ENCODE measurements at places on chromosomes 5 and 9.

DNA sequence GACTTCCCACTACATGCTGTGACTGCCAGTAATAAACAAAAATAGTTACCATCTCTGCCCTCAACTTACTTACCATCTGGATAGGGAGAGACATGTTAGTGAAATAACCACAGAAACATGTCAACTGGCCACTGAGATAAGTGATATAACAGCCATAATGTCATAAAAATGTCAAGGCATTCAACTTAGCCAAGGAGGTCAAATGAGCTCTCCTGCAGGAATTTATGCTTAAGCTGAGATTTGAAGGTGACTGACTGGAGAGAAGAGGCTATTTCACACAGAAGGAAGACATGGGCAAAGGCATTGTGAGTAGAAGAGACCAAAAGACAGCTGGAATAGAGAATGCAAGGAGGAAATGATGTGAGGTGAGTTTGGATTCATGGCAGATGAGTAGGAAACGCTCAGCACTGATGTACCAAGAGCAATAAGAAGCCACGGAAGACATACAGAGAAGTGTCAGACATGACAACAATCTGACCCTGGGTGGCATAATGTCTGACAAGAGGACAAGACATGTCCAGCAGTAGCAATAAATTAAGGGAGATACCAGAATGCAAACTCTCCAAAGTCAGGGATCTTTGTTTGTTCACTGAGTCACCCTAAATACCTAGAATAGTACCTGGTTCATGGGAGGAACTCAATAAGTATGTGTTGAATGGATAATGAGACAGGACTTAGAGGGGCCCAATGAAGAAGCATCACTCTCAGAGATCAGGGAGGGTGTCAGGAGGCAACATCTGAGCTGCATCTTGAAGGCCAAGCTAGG is 318.8 kb downstream of the ACTL7B start:
- no peak for DNase-seq

DNA sequence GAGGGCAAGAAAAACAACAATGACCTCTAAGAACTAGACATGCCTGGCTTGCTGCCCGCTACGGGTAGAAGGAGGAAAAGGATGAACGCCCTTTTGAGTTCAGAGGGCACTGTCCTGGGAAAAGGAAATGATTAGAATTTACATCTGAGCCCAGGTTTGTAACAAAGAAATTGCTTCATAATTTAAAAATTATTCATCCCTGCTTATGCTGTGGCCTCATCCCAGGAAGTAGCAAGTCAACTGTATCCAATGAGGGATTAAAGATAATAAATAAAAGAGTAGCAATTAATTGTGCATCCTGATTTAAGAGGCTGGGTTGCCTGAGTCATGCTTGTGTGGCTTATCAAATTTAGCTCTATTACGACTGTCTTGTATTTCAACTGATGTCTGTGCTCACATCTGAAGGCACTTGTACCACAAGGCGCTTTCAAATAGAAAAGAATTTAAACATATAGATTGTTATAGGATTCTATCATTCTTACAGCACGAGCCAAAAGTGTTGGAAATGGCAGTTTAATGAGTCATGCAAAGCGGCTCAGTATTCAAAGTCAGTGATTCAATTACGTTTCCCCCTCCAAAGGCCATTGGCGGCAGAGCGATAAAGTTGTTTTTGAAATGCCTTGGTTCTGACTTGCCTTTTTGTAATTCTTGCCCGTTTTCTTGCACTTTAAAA is 40.0 kb upstream of the DMRT1 start:
- DNase-seq: no peak

DNA sequence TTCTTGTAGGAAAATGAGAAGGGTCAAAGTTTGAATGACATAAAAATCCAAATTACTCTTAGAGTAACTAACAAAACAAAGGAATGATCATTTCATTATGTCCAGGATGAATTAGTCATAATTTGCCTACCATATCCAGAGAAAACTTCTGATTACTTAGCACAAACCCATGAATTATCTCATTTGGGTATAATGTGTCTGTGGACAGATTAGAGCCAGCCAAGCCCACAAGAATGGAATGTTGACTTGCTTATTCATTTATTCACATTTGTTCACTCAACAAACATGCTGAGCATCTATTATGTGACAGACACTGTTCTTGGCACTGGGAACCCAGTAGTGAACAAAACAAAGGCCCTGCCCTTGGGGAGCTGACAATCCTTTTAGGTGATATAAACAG is 87.4 kb downstream of the APBA1 start:
- no peak for DNase-seq

DNA sequence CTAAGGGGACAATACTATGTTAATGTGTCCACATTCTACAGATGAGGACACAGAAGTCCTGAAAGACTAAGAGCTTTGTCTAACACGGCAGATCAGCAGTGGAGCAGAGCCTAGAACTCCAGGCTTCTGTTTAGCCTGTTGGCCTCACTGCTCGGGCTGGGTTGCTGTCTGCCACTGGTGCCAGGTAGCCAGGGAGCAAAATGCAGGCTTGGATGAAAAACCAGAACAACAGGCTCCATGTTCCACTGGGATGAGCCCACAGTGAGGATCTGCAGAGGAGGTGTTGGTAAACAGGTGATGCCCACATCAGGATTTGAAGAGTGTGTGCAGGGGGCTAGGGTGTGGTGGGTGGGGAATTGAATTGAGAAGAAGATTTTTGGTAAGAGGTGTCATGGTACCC is 114.0 kb upstream of the TBC1D2 start:
- no peak for DNase-seq

DNA sequence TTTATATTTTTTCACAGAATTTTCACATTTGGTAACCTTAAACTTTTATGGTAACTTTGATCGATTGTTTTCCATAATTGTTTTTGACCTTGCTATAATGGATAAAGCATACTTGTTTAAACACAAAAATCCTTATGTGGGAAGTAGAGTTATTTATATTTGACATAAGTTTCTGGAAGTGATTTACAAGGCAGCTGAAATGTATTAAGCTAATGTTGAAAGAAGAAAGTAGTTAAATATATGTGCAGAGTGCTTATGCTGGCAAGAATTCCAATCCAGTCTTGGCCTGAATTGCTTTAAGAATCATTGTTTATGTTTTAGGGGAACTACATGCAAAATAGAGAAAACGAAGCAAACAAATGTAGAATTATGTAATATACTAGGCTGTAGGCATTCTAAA is 763.6 kb downstream of the TAF11L14 start:
- DNase-seq: no peak

- no peak for DNase-seq
These were observed 80.3 kb upstream of the EQTN start for GRCh38 chr9:27377147-27377807.

GRCh38 chr5:94544875-94545547 is 73.4 kb downstream of the KIAA0825 start:
- no peak for DNase-seq

DNA sequence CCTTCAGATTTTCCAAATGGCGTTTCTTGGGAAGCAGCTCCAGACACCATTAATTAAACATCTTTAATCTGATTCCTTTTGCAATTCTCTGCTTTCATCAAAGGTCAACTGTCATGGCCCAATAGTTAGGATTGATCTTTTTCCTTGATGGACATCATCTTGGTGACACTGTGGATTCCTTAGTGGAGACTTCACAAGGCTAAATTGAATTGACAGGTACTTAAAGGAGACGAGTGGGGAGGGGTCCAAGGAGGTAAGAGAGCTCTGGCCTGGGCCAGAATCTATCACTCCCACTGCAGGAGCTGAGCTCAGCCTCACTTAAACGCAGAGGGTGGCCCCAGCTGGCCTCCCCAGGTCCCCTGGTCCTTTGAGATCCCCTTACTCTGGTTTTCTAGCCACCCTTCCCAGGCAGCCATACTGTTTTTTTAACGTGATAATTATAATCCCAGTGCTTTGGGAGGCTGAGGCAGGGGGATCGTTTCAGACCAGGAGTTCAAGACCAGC is 9.9 kb upstream of the HMCN2 start:
- DNase-seq: no peak

DNA sequence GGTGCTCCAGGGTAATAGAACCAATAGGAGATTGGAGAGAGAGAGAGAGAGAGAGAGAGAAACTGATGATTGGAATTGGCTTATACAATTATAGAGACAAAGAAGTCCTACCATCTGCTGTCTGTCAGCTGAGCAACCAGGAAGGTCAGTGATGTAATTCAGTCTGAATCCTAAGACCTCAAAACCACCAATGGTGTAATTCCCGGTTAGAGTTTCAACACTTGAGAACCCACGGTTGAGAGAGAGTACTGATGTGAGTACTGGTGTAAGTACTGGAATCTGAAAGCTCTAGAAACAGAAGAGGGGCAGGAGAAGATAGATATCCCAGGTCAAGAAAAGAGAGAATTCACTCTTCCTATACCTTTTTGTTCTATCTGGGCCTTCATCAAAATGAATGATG is 775.8 kb downstream of the EFNA5 start:
- DNase-seq: peak; percentile 72

- DNase-seq: no peak
These were observed 62.1 kb upstream of the TMC1 start for GRCh38 chr9:72459308-72459707.

- peak; percentile 1 for DNase-seq
These were observed 53.1 kb upstream of the TYRP1 start for GRCh38 chr9:12640016-12640587.

DNA sequence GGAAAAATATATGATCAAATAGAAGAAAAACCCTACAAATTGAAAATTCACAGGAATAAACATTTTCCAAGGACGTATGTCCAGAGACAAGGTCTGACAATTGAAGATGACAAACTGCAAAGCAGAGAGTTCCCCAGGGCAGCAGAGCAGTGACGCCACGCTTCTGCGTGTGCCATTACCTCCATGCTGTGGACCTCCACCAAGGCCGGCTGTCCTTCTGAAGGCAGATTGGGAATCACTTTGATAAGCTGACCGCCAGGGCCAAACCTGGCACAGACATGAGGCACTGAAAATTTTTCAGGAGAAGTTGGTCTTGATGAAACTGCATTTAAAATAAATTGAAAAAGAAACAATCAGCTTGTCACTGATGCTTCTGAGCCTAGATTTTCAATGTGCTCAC is 18.6 kb downstream of the SEC16A start:
- DNase-seq: no peak

- no peak for DNase-seq
These were observed 126.3 kb upstream of the ELL2 start for GRCh38 chr5:96087939-96088338.

DNA sequence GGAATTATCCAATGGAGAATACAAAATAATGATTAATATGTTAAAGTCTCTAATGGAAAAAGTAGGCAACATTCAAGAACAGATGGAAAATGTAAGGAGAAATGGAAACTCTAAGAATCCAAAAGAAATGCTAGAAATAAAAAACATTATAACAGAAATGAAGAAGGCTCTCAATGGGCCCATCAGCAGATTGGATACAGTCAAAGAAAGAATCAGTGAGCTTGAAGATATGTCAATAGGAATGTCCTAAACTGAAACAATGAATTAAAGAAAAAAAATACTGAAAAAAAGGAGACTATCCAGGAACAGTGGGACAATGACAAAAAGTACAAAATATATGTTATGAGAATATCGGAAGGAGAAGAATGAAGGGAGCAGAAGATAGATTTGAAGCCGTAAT is 193.1 kb downstream of the DAB2IP start:
- no peak for DNase-seq

DNA sequence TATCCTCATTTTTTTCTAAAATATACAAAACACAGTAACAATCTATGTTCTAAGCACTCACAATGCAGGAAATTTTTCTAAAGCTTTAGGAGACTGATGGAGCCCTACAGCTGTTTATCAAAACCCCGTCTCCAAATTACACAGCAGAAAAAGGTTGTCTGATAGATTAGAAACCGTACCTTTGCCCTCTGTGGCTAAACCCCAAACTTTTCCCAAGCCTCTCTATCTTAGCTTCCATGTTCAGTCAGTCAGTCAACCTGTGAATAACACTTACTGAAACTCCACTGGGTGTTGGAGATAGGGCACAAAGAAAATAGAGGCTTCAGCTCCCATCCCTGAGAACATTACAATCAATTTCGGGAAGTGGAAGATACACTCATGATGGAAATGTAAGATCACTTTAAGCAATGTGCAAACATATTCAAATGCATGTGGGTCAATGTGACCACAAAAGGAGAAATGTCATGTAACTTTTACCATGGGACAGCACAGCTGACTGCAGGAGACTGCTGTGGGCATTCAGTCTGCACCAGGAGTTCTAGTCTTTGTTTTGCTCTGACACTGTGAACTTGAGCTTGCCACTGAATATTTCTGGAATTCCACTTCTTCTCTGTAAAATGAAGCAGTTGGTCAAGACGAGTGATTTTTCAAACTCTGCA is 279.5 kb upstream of the PIK3R1 start:
- peak; percentile 48 for DNase-seq

- DNase-seq: no peak
These were observed 178.2 kb upstream of the IRX1 start for GRCh38 chr5:3417376-3417943.

- DNase-seq: no peak
These were observed 492 bp downstream of the RABL6 start for GRCh38 chr9:136808075-136808805.

GRCh38 chr9:68431307-68431706 is 74.9 kb downstream of the PGM5 start:
- DNase-seq: no peak

- no peak for DNase-seq
These were observed 1118.6 kb upstream of the DMAC1 start for GRCh38 chr9:8917956-8918739.

Data from suppressor macrophage treated with lipopolysaccharide for 1 hour (primary cell).